ENCODE measurements at places on chromosomes 6 and 20. TPM values are rescaled to one million over a fixed set of nuclear protein-coding genes. Genes with fewer than 3 reads are reported as not detected.
A peak's percentile ranks its signal among the peaks of the same experiment; 100 is the strongest.

ACOT13 gene
- total RNA-seq = 31.5 TPM

- peak; percentile 60 for DNase-seq
Observed at GRCh38 chr20:1888796-1889463, 6.3 kb upstream of the SIRPA start.

MICB gene
- total RNA-seq = 9.0 TPM

DEFB132 gene
- total RNA-seq = not detected

DNA sequence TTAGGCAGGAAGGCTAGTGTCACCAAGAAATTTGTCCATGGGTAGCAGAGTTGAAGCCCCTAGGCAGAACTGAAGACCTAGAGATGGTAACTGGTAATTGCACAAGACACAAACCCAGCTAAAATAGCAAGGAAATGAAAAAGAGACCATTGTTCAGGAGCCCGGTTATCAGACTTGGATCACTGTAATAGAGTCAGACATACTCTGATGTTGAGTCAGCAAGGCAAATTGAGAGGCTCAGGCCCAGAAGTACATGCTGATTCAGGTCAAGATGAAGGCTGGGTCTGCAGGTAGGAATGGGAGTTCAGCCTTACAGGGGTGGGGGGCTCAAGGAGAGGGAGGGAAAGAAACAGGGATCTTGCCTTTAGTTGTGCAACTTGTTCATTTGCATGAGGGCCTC, 6.5 kb upstream of the TMEM242 start:
- DNase-seq = peak; percentile 66

Measured in HepG2 (cell line).